ENCODE measurements at places on chromosomes 4 and X.

GRCh38 chr4:145732001-145732815, 52.3 kb downstream of the C4orf51 start:
- no peak for DNase-seq

GRCh38 chrX:118350221-118350620, 4.3 kb downstream of the WDR44 start:
- DNase-seq: no peak

GRCh38 chr4:107885865-107886264, 45.5 kb upstream of the CYP2U1 start:
- no peak for DNase-seq

- DNase-seq: no peak
Measured at GRCh38 chrX:12292996-12293765, 154.9 kb downstream of the FRMPD4 start.

DNA sequence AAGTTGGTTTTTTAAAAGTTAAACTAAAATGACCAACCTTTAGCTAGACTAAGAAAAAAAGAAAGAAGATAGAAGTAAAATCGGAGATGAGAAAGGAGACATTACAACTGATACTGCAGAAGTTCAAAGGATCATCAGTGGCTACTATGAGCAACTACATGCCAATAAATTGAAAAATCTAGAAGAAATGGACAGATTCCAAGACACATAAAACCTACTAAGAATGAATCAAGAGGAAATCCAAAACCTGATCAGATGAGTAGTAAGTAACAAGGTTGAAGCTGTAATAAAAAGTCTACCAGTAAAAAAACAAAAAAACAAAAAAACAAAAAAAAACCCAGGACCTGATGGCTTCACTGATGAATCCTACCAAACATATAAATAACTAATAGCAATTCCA, 16.1 kb downstream of the IQCM start:
- no peak for DNase-seq

DNA sequence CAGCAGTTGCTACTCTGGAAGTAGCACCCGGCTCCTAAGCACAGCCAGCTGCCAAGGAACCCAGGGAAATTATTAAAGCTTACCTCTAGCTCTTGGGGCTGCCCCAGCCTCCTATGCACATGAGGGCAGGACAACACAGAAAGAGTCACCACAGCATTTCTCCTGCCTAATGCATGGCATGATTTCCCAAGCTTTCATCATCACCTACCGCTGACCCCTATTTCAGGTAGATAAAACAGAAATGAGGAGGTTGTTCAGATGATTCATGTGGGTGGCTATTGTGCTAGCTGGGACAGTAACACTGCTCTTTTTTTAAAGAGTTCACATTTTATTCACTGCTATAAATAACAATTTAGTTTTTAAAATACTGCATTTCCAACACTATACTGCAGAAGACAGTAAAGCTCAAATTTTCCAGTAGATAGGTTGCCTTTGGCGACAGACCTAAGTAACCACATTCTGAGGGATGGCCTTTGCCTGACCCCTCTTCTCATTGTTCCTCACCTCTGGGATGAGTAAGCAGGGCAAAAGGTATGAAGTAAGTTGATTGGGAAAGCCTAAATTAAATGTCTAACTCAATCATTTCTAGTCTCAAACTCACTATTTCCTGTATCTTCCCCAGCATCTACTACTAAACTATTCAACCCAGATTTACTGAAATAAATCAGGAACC, 16.7 kb downstream of the CASK start:
- DNase-seq: no peak

GRCh38 chr4:10272511-10272910, 155.9 kb upstream of the WDR1 start:
- DNase-seq: no peak

GRCh38 chr4:82688091-82688795, 110.4 kb downstream of the SCD5 start:
- DNase-seq: no peak

- no peak for DNase-seq
Measured at GRCh38 chr4:98993419-98994071, 2.0 kb upstream of the METAP1 start.

DNA sequence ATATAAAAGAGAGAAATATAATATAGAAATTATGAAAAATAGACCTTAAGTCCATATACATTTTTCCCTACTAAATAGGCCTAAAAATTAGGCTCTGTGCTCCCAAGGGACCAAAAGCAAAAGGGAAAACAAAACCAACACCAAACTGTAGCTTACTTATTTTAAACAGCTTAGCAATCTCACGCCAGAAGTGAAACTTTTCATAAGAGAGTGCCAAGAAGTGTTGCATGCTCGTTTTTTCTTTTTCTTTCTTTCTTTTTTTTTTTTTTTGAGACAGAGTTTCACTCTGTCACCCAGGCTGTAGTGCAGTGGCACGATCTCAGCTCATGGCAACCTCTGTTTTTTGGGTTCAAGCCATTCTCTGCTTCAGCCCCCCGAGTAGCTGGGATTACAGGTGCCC, 250.4 kb downstream of the TMA16 start:
- DNase-seq: no peak

- no peak for DNase-seq
Measured at GRCh38 chr4:36004204-36004851, 240.0 kb downstream of the ARAP2 start.

DNA sequence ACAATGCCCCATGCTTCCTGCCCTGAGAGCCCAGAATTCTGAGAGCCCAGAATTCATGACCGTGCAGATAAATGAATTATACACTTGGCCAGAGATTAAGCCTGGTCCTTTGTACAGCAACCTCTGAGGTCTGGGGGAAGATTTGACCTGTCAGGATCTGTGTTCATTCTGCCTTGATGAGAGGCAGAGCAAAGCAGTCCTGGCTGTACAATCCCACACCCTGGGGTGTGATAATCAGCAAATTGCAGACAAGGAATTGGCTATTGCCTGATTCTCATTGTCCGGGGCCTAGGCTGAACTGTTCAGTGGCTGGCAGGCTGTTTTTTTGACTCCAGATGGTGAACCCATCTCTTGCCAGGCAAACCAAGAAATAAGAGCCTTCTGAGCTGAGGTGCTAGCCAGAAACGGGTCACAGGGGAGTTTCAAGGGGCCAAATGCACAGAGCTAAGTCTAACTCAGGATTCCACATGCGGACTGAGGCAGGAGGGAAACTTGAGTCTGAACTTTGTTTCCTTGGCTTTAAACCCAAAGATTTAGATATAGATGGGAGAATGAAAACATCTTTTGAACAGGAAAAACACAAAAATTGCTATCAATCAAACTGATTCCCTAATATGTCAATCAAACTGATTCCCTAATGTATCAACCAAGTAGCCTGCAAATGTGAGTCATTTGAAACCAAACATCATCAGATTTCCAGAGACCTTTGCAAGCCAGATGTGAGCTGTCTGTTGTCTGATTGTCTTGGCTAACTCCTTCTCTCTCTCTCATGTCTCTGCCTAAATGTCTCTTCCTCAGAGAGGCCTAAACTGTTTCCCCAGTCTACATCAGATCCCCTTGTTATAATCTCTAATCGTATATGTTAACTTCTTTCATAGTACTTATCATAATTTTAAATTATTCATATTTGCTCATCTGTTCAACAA, 159.3 kb downstream of the ATG4A start:
- no peak for DNase-seq

DNA sequence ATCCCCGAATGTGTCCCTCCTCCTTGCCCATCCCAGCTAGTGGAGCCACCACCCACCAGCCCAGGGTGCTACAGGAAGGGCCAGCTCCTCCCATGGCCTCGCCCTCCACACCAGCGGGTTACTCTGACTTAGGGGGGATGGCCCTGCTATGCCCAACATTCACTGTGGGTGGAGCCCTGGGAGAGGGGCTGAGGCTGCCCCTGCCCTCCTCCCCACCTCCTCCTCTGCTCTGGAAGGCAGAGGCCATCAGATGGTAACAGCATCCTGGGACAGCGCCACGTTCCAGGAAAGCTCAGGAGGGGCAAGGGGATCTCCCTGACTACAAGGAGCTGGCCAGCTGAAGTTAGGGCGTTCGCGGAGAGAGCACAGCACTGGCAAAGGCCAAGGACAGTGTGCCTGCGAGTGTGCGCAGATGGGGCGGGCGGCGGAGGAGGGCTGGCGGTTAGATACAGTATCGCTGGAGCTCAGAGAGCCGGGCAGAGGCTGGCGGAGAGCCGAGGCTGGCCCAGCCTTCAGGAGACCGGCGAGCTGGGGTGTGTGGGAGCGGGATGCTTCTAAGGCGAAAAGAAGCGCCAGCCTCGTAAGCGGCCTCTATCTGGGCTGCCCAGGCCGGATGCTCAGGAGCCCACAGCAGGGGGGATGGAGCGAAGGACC, 1.5 kb downstream of the JAKMIP1 start:
- peak; percentile 41 for DNase-seq

GRCh38 chr4:83757121-83757621, 221.3 kb downstream of the GPAT3 start:
- no peak for DNase-seq

GRCh38 chr4:13483768-13484121, 395 bp downstream of the RAB28 start:
- no peak for DNase-seq

DNA sequence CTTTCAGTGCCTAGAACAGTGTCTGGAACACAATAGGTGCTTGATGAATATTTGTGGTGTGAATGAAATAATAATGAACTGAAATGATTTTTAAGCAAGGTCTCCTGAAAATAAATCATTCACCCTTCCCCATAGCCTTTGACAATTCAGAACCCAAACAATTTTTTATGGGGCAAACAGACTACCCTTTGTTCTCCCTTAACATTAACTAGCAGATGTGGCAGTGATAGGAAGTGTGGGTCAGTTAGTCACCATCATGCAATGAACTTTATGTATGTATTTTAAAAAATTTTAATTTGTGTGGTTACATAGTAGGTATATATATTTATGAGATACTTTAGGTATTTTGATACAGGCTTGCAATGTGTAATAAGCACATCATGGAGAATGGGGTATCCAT, 27.2 kb upstream of the CD40LG start:
- DNase-seq: no peak

GRCh38 chrX:131764216-131764615, 220.3 kb downstream of the OR13H1 start:
- no peak for DNase-seq

GRCh38 chr4:180219080-180219479, 2024.1 kb upstream of the TENM3 start:
- DNase-seq: no peak

DNA sequence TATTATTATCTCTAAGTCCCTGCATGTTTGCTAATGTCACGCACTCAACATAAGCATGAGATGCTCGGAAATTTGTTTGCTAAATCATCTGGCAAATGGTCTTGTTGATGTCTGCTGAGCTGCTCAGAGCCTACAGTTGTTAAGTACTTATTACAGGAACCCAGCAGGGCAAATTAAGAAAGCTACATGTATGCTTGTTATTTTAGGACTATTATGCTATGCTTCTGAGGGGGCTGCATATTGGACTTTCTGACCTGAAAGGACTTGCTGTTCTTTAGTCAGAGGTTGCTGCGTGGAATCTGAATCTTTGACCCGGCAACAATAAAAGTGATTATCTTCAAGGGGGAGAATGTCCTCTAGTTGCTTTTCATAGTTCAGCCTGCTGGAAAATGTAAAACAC, 36.3 kb upstream of the TENM3 start:
- peak; percentile 51 for DNase-seq

GRCh38 chr4:146178126-146178525, 2.6 kb downstream of the LSM6 start:
- DNase-seq: no peak

GRCh38 chr4:60042941-60043340, 1157.2 kb upstream of the ADGRL3 start:
- DNase-seq: no peak

- DNase-seq: no peak
Measured at GRCh38 chr4:163618845-163619244, 124.4 kb downstream of the TMA16 start.

- DNase-seq: no peak
Measured at GRCh38 chr4:163171590-163171989, 4.9 kb upstream of the NAF1 start.

All from NCI-H748 treated with DMSO at 0.1 percent for 48 hours (cell line).